AG10803 (cell line): ENCODE measurements at places on chromosomes 3 and 15.

GRCh38 chr3:18018491-18019160 lies 276.2 kb upstream of the TBC1D5 start:
- no peak for DNase-seq

GRCh38 chr3:38130631-38131065 lies 6.3 kb downstream of the ACAA1 start:
- DNase-seq: no peak

- no peak for DNase-seq
Observed at GRCh38 chr3:153495422-153495821, 333.4 kb downstream of the RAP2B start.

- DNase-seq: peak; percentile 65
Observed at GRCh38 chr3:29408676-29409075, 127.8 kb downstream of the RBMS3 start.

DNA sequence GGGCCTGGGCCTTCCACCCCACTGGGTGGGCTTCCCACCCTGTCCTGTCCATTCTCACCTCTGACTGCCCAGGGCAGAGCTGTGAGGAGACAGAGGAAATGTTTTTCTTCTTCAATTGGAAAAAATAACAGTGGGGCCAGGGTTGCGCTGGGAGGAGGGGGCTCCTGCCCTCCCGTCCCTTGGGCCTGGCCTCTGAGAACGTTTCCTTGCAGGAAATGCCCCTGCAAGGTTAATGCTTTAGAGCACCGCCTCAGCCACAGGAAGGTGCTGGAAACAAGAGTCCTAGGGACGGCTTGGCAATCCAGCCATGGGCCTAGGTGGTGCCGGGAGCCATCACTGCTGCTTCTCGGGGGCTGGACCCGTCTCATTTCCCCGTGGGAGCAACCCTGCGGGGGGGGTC lies 3.8 kb upstream of the PLXND1 start:
- DNase-seq: no peak
